Stomach (tissue), 19 donors: ENCODE measurements at places on chromosomes 6 and 20. TPM values are rescaled to one million over a fixed set of nuclear protein-coding genes. Genes with fewer than 3 reads are reported as not detected.

GRCh38 chr6:125066964-125067363 is 86.6 kb upstream of the TPD52L1 start:
- no peaks in the 10 kb centered on the region for H3K27me3 ChIP-seq
- H3K4me3 ChIP-seq = no peak overlapping the region
- DNase-seq = no peak
- no peaks in the 10 kb centered on the region for H3K4me1 ChIP-seq

GRCh38 chr6:43184268-43184985 is 2.4 kb downstream of the CUL9 start:
- no peaks in the 10 kb centered on the region for H3K27me3 ChIP-seq
- peaks cover 62% of the 10 kb centered on the region for H3K36me3 ChIP-seq
- no peak for DNase-seq
- H3K27ac ChIP-seq = no peak overlapping the region

- H3K27ac ChIP-seq = no peak overlapping the region
Measured at GRCh38 chr6:146949425-146949824, 254.8 kb upstream of the STXBP5 start.

DNA sequence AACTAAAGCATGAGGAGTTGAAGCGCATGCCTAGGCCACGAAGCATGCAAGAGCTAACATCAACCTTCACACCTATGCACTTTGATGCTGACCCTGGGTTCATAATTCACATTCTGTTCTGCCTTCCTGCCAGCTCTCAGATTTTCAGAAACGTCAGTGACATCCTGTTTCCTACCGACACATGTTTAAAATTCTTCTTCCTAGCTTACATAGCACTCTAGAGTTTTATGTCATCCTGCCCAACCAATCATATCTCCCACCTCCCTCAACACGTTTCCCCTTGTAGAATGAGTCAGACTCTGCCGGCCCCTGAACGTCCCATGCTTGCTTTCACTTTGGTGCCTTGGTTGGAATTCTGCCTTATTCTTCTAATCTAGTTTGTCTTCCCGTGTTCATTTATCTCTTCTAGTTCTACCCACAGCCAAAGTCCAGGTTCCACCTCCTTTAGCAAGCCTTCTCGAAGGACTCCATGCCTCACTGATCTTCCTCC is 97.2 kb upstream of the MAP7 start:
- H3K4me3 ChIP-seq = no peak overlapping the region
- H3K27me3 ChIP-seq = no peaks in the 10 kb centered on the region
- peaks cover 41% of the 10 kb centered on the region for H3K4me1 ChIP-seq

GRCh38 chr6:78909391-78909790 is 42.0 kb downstream of the IRAK1BP1 start:
- H3K4me1 ChIP-seq = peaks cover 14% of the 10 kb centered on the region
- H3K27me3 ChIP-seq = peaks cover 8% of the 10 kb centered on the region
- no peak overlapping the region for H3K4me3 ChIP-seq
- DNase-seq = peak; percentile 20
- no peak overlapping the region for H3K27ac ChIP-seq

DNA sequence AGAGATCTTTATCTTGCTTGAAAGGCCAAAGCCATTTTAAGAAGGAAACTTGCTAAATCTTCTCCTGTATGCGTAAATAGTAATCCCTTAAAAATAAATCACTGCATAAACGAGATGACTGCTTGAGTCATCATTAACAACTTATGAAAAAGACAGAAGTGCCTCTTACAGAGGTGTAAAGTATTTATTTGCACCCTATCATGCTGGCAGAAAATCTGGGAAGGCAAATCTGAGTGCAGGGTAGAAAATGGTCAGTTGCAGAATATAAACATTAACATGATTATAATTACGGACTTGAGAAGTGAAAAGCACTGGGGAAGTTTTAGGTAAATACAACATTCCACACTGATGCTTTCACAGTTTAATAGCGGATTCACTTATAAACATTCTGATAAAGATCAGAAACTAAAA is 67.5 kb upstream of the FBXO30 start:
- H3K4me1 ChIP-seq = peaks cover 4% of the 10 kb centered on the region
- no peak overlapping the region for H3K4me3 ChIP-seq
- no peaks in the 10 kb centered on the region for H3K27me3 ChIP-seq
- no peak overlapping the region for H3K27ac ChIP-seq

DNA sequence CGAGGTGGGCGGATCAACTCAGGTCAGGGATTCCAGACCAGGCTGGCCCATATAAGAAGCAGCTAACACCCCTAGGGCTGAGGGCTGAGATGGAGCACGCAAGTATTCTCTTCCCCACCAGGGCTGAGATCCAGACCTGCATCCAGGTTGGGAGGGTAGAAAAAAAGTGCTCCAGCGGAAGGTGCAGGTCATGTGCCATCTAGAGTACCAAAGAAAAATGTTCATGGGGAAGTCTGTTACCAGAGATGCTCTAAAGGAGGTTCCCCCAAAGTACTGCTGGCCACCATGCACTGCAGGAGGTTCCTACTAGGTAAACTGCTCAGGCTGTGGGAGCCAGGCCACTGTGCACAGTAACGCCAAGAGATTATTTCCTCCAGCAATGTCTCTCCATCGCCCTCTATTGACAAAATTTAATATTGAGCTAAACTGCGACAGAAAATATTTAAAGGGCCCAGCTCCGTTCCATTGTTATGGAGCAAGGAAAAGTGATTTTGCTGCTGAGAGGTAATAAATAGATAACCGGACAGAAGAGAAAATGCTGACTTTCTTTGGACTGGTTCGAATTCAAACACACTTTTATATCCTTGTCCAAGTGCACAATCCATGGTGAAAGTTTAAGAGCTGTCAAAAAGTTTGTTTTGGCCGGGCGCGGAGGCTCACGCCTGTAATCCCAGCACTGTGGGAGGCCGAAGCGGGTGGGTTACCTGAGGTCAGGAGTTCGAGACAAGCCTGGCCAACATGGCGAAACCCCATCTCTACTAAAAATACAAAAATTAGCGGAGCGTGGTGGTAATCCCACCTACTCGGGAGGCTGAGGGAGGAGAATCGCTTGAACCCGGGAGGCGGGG is 159.9 kb downstream of the OR2B2 start:
- H3K4me3 ChIP-seq = peak overlapping the region; percentile 66
- DNase-seq = peak; percentile 94
- peaks cover 13% of the 10 kb centered on the region for H3K4me1 ChIP-seq
- peak overlapping the region; percentile 80 for H3K27ac ChIP-seq

DNA sequence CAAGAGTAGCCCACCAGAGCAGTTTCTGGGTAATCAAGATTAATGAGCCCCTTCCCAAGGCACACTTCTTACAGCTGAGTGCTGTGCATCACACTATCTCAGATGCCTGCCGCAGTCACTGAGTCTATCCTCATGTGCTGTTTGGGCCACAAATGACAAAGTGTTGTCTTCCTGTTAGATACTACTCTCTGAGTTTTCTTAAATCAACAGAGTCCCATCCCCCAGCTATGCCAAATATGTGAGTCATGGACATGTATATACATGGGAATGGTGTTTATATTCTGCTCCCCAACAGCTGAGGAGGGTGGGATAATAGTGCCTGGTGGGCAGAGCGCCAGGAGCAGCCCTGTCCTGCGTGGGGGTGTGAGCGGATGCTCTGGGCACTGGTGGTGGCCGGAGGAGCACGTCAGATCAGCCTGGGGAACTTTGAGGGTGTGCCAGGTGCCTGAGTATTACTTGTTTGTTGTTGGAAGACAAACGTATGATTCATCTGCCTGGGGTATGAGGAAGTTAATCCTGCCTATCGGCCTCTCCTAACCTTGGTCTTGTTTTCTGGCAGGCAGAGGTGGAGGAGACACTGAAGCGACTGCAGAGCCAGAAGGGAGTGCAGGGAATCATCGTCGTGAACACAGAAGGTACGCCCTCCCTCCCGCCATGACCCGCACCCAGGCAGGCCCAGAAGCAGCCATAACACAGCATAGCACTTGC is 9.6 kb downstream of the DYNLRB1 start:
- no peaks in the 10 kb centered on the region for H3K27me3 ChIP-seq
- H3K4me3 ChIP-seq = no peak overlapping the region
- peak; percentile 83 for DNase-seq
- H3K36me3 ChIP-seq = peaks cover 55% of the 10 kb centered on the region
- H3K4me1 ChIP-seq = peaks cover 56% of the 10 kb centered on the region

- H3K36me3 ChIP-seq = peaks cover 6% of the 10 kb centered on the region
- no peak for DNase-seq
- no peaks in the 10 kb centered on the region for H3K4me1 ChIP-seq
- no peak overlapping the region for H3K27ac ChIP-seq
Measured at GRCh38 chr20:37163832-37164554, 15.1 kb upstream of the RPN2 start.

GRCh38 chr6:2441601-2442475 is 196.4 kb upstream of the GMDS start:
- no peaks in the 10 kb centered on the region for H3K4me1 ChIP-seq
- H3K36me3 ChIP-seq = peaks cover 5% of the 10 kb centered on the region
- no peaks in the 10 kb centered on the region for H3K27me3 ChIP-seq
- DNase-seq = no peak
- H3K4me3 ChIP-seq = no peak overlapping the region
- H3K27ac ChIP-seq = no peak overlapping the region

DNA sequence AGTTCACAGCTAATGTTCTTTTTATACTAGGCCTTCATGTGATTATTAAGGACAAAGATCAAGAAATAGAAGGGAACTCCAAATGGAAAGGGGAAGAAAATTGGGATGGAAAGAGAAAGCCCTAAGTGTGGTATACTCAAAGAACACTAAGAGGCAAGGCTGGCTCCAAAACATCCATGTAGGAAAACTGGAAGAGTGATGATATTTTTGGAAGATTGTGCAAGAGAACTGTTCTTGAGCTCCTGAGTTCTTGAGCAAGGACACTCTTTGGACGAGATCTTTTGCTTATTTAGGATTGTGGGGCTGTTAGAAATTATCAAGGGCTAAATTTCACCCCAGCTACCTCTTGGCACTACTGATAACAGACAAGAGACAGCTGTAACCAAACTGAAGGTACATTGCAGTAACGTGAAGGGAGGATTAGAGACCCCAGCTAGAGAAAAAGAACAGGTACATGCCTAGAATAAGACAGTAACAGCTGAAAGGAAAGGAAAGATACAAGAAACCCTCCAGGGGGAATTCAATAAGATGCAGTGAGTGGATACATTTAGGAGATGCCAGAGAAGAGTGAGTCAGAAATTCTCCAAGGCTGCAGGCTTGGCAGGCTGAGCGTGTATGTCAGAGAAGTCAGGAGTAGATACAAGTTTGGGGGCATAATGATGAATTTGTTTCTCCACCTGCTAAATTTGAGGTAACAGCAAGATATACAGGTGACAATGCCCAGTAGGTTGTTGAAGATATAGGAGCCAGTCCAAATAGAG is 69.7 kb downstream of the CBLN4 start:
- no peak overlapping the region for H3K4me3 ChIP-seq
- DNase-seq = no peak
- H3K27ac ChIP-seq = no peak overlapping the region

GRCh38 chr6:47437592-47437991 is 40.0 kb upstream of the CD2AP start:
- H3K27me3 ChIP-seq = no peaks in the 10 kb centered on the region
- no peak overlapping the region for H3K4me3 ChIP-seq
- no peak overlapping the region for H3K27ac ChIP-seq
- DNase-seq = no peak
- H3K36me3 ChIP-seq = no peaks in the 10 kb centered on the region

- no peak overlapping the region for H3K27ac ChIP-seq
- no peaks in the 10 kb centered on the region for H3K4me1 ChIP-seq
- H3K27me3 ChIP-seq = no peaks in the 10 kb centered on the region
- no peaks in the 10 kb centered on the region for H3K36me3 ChIP-seq
- H3K4me3 ChIP-seq = no peak overlapping the region
Measured at GRCh38 chr20:45444050-45444449, 25.5 kb upstream of the WFDC2 start.

- H3K27me3 ChIP-seq = no peaks in the 10 kb centered on the region
- H3K27ac ChIP-seq = no peak overlapping the region
- DNase-seq = no peak
- no peaks in the 10 kb centered on the region for H3K4me1 ChIP-seq
- H3K4me3 ChIP-seq = no peak overlapping the region
Measured at GRCh38 chr6:74357321-74357720, 661.3 kb downstream of the CD109 start.

GRCh38 chr6:41974281-41974825 is 32.7 kb upstream of the CCND3 start:
- DNase-seq = no peak
- peaks cover 27% of the 10 kb centered on the region for H3K4me1 ChIP-seq
- peaks cover 3% of the 10 kb centered on the region for H3K36me3 ChIP-seq
- H3K27ac ChIP-seq = no peak overlapping the region
- H3K4me3 ChIP-seq = no peak overlapping the region
- H3K27me3 ChIP-seq = no peaks in the 10 kb centered on the region

DNA sequence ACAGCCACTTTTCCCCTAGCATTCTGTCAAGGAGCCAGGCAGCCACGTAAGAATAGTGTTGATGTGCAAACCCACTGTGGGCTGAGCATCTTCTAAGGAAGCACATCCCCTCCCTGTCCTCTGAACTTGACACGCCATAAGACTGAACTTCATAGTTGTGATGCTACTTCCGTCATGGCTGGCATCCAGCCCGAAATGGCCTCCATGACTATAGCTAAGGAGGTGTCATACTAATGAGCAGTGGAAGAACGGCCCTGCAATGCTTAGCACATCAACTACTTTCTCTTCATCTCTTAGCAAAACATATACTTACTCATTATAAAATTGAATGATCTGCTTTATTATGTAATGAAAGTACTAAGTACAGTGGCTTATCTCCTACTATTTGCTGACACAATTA is 110.2 kb downstream of the GJA10 start:
- H3K36me3 ChIP-seq = no peaks in the 10 kb centered on the region
- peaks cover under 1% of the 10 kb centered on the region for H3K4me1 ChIP-seq

DNA sequence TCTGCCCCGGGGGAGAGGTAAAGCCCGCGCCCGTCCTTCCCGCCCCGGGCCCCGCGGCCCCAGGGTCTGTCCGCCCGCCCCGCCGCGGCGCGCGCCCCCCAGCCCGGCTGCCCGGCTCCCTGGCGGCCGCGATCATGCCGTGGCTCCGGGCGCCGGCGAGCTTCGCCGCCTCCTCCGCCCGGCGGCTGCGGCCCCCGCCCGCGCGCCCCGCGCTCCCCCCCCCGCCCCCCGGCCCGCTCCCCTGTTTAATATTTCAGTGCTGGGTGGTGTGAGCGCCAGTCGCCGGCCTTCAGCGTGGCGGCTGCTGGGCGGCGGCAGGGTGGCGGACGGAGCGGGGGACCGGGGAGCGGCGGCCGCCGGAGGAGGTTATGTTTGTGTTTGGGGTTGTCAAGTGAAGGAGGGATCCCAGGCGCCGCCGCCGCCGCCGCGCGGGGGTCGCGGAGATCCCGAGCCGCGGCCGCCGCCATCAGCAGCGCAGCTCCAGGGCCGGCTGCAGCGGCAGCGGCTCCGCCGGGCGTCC is at the start of gene HIVEP1:
Gene HIVEP1, plus strand, starts transcription at position 275 of the 520 bp plus-strand sequence. CDS start 3,317 bp downstream, outside the sequence.
- peak within 1 kb of the TSS; percentile 85 for H3K4me3 ChIP-seq
- peaks cover under 1% of the 10 kb centered on the region for H3K36me3 ChIP-seq
- peak within 1 kb of the TSS; percentile 98 for H3K27ac ChIP-seq
- no peaks in the 10 kb centered on the region for H3K27me3 ChIP-seq
- peaks cover 43% of the 10 kb centered on the region for H3K4me1 ChIP-seq

GRCh38 chr6:146027586-146028251 is 1.1 kb upstream of the GRM1 start:
- H3K4me1 ChIP-seq = no peaks in the 10 kb centered on the region
- DNase-seq = peak; percentile 19
- no peaks in the 10 kb centered on the region for H3K36me3 ChIP-seq
- peaks cover 45% of the 10 kb centered on the region for H3K27me3 ChIP-seq
- H3K27ac ChIP-seq = no peak overlapping the region

The ZBTB9 gene
- not detected for total RNA-seq

The CCM2L gene
- 4.4 TPM for total RNA-seq

The OR12D3 gene
- total RNA-seq = not detected

The COL19A1 gene
- total RNA-seq = 13.4 TPM

The C4B gene
- 43.7 TPM for total RNA-seq

The GLP1R gene
- total RNA-seq = not detected

The TMEM244 gene
- total RNA-seq = not detected

The DHX16 gene
- 23.3 TPM for total RNA-seq

The GJA10 gene
- total RNA-seq = not detected

The CCDC170 gene
- 0.29 TPM for total RNA-seq
